BJ (cell line): ENCODE measurements at places on chromosomes 7 and 10.

DNA sequence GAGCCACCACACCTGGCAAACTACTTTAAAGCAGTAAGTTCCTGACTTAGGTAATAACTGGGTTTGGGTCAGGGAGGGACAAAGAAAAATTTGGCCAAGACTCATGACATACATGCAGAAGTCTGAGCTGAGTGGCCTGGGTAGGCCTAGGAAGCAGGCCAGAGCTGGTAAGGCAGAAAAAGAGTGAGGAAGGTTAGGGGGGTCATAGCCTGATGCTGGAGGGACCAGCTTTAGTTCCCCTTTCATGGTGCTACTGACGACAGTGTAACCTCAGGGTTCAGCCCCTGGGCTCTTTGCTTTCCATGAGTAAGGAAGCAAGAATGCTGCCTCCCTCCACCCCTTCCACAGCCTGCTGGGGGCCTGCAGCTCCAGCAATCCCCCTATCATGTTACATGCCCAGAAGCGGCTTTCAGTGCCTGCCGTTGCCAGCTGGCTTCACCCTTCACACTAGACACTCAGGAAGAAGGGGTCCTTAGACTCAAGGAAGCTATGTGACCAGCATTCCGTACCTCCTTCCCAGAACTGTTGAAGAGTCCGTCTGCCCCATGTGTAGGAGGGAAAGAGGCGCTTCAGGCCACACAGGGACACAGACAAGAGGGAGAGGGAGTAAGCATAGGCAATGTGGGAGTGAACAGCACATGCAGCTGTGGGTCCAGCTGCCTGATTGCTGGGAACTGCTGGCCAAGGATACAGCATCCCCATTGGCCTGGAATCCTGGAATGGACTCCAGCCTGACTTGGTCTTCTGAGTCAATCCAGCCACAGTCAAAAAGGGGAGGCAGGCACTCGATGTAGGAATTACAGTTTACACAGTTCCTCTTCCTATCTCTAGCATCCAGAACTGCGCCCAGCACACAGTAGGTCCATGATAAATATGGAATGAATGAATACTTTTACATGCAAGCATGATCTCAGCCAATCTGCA lies 4.1 kb upstream of the PLAU start:
- DNase-seq: peak; percentile 94

DNA sequence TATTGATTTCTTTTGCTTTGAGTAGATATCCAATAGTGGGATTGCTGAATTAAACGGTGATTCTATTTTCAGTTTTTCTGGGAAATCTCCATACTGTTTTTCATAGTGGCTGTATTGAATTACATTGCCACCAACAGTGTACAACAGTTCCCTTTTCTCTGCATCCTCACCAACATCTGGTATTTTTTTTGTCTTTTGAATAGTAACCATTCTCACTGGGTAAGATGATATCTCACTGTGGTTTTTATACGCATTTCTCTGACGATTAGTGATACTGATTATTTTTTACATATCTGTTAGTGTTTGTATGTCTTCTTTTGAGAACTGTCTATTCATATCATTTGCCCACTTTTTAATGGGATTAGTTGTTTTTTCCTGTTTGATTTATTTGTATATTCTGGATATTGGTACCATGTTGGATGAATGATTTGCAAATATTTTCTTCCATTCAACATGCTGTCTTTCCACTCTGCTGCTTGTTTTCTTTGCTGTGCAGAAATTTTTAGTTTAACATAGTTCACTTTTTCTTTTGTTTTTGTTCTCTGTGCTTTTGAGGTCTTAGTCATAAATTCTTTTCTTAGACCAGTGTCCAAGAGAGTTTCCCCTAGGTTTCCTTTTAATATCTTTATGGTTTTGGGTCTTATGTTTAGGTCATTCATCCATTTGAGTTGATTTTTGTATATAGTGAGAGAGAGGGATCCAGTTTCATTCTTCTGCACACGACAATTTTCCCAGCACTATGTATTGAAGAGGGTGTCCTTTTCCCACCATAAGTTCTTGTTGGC lies 584.7 kb downstream of the PHTF2 start:
- no peak for DNase-seq

DNA sequence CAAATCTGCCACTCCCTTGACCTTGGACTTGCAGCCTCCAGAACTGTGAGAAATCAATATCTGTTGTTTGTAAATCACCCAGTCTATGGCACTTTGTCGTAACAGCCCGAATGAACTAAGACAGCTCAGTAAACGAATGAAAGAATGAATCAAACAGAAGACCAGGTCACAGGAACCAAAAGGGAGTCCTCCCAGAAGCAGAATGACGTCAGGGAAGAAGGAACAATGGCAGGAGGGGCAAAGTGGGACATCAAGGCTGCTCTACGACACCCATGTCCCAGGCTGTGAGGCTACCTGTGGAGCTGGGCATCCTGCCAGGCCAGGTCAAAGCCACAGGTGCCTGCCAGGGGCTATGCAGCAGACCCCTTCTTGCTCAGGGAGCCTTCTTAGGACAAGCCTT lies 267.2 kb upstream of the PFKP start:
- DNase-seq: no peak

GRCh38 chr7:20560325-20561180 lies 54.9 kb upstream of the ABCB5 start:
- no peak for DNase-seq

GRCh38 chr7:133861876-133862275 lies 265.3 kb upstream of the LRGUK start:
- DNase-seq: no peak
